Stimulated activated CD8-positive, alpha-beta memory T cell treated with anti-CD3 and anti-CD28 coated beads, Interleukin-7, amount 100 ng/mL, for 24 hours (primary cell): ENCODE measurements at places on chromosomes 1 and 21.

DNA sequence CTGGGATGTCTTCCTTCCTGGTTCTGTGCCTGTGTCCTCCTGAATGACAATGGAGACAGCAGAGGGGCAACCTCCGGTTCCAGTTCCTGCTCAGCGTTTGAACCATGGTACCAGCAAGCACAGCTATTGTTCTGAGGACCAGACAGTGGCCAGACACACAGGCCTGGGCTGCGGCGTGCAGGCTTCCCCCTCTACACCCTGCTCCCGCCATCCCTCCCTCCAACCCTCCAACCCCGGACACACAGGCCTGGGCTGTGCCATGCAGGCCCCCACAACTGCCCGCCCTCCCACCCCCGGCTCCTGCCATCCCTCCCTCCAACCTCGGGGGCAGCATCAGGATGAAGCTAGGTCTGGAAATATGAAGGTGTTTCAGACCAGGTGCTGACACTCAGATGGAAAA is 5.6 kb upstream of the MEGF6 start:
- no peak for DNase-seq

DNA sequence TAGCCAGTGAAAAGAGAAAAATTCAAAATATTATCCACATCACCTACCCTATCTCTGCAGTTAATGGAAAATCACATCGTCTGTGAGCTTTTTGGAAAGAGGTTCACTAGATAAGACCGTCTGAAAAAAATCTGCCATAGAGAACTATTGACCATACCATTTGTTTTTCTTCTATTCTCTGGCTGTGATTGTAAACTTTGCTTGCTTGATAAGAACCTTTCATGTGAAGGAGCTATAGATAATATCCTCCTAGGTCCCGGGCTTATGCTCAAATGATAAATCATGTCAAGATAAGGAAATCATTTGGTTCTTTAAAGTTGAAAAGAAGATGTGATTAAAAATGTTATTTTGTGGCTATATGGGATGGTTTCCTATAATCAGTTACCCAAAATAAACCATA is 369.9 kb downstream of the SIPA1L2 start:
- no peak for DNase-seq

GRCh38 chr1:225827076-225827475 is 17.2 kb downstream of the EPHX1 start:
- no peak for DNase-seq

GRCh38 chr1:44326821-44327465 is 28.1 kb downstream of the ERI3 start:
- DNase-seq = no peak

GRCh38 chr1:173868266-173869020 is at the start of gene ZBTB37:
Gene ZBTB37, plus strand, starts transcription at chr1:173868380. Its CDS starts 1,846 bp downstream, at chr1:173870226.
- DNase-seq = peak; percentile 86

DNA sequence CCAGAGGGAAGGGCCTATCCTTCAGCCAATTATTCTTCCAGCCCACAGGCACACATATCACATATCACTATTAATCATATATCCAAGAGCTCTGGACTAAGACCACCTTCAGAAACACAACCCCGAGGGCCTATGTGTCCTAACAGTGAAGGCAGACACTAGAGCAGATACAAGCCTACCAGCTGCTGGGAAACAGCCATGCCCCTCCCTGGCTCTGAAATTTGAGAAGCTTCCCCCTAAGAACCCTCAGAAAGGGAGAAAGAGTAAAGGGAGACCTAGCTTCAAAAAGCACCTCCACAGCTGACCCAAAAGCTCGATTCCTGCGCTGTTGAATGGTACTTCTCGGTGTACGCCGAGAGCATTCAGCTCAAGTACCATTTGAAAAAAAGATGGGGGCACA is 17.4 kb downstream of the CNN3 start:
- DNase-seq = no peak

GRCh38 chr21:44819283-44820243 is 1.7 kb upstream of the SUMO3 start:
- no peak for DNase-seq

DNA sequence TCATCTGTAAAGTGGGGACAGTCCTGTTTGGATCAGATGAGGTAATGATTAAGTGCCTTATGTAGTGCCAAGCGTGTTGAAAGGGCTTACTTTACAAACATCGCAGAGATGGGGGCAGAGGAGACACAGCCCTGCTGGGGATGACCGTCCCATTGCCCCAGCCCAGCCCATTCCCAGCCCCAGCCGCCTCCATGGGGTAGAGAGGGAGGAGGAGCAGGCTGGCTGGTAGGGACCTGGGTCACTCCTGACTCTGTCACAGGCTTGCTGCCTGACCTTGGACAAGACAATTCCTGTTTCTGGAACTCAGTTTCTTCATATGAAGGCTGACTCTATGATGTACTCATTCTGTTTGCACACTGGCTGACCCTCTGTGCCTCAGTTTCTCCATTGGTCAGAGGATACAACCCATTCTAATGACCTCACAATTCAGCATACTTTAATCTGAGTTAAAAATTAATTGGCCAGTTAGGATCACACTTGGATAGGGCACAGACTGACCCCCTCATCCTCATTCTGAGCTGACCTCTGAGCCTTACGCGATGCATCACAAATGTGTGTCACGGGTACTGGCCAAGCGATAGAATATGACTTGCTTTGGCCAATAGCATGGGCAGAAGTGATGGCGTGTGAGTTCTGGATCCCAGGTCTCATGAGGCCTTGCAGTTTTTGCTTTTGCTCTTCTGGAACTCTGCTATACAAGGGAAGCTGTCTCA is 91.1 kb downstream of the PTPRU start:
- DNase-seq = no peak

DNA sequence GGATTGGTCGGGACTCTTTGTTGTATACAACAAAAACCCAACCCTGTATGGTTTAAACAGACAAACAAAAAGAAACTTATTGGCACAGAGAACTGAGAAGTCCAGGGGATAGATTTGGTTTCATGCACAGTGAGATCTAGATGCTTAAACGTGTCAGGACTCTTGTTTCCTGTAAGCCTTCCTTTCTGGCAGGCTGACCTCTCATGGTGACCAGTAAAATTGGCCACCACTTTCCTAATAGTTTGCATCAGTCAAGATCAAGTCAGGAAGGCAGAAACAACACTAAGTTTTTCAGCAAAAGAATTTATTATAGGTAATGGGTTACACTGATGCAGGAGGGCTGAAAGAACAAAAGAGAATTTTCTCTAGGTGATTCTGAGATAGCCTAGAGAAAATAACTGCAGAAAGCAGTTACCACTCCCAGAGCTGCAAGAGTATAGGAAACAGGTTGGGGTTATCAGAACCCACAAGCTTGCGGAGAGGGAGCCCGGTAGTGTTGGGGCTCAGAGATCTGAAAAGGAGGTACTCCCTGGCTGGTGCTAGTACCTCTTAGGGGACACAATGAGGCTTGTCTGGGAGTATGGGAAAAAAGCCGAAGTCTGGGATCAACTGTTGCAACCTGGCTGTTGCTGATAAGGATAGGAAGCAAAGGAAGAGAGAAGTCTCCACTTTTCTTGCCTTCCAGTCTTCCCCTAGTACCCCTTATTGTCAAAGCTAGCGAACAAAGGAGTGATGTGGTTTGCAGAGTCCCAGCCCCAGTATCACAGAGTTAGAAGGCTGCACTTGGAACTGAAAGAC is 21.4 kb downstream of the CITED4 start:
- no peak for DNase-seq

GRCh38 chr1:202013603-202014002 is 3.2 kb downstream of the ELF3 start:
- DNase-seq = no peak

- DNase-seq = no peak
These were observed 33.5 kb downstream of the KCNC4 start for GRCh38 chr1:110243574-110243973.

DNA sequence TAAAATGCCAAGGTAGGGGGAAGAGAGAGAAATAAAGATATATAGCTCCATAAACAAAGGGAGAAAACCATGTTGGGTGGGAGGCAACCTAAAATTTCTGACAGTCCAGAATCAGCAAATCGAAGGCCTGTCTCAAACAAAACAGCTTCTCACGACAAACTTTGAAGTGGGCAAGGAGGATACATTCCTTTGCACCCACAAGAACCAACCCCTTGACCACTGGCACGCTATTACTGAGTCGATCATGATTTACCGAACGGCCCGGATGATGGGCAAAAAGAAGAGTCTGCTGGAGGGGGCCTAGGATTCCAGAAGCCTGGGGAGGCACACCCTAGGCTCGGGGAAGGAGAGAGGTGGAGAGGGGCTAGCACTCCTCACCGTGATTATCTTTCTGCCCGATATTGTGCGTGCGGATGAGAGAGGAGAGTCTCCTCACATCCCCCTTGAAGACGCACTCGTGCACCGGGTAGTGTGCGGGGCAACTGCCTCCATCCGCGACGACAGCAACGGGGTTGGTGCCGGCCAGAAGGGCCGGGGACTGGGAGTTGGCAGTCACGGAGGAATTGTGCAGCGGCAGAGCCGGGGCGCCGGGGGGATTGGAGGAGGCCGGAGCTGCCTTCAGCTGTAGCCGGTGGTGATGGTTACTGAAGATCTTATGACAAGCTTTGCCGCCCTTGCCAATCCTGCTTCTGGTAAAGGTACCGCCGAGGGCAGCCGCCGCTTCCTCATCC is 756 bp downstream of the ANKRD13C start:
- peak; percentile 6 for DNase-seq

- DNase-seq = no peak
These were observed 3.3 kb downstream of the SH3BGR start for GRCh38 chr21:39454949-39455668.

GRCh38 chr1:201305815-201306214 is 22.5 kb downstream of the PKP1 start:
- no peak for DNase-seq

- DNase-seq = no peak
These were observed 23.0 kb downstream of the ARHGEF16 start for GRCh38 chr1:3477241-3477995.

GRCh38 chr1:227781314-227781930 is 34.1 kb upstream of the PRSS38 start:
- DNase-seq = no peak

DNA sequence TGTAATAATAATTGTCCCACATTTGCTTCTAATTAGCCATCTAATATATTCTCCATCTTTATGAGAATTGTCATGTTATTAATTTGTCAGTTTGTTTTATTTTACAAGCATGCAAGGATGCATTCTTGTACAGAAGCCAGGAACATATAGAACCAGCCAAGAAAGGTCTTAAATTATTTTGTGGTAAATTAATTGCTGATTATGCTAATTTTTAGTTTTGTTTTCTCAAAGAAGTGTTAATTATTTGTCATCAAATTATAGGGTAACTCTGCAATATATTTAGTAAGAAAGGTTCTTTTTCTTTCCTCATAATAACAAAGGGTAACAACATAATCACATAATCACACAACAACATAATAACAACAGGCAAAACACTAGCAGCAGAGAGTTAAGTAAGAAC is 5.7 kb downstream of the CLIC6 start:
- no peak for DNase-seq

DNA sequence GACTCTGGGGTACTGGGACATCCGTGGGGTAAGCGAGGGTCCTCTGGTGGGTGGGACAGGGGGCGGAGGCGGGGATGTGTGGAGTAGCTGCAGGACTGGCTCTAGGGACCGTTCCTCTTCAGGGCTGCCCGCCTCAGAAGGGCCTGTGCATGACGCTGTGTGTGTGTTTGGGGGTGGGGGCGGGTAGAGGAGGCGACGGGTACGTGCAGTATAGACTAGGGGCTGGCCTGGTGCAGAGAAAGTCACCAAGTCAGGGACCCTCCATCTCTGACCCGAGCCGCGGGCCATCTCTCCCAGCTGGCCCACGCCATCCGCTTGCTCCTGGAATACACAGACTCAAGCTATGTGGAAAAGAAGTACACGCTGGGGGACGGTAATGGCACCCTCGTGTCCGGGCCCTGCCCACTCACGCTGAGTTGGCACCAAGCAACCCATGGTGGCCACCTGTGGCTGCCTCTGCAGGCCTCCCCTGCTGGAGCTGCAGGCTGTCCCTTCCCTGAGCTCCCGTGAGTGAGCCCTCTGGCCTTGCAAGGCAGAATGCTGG is 342 bp downstream of the GSTM5 start:
- no peak for DNase-seq

DNA sequence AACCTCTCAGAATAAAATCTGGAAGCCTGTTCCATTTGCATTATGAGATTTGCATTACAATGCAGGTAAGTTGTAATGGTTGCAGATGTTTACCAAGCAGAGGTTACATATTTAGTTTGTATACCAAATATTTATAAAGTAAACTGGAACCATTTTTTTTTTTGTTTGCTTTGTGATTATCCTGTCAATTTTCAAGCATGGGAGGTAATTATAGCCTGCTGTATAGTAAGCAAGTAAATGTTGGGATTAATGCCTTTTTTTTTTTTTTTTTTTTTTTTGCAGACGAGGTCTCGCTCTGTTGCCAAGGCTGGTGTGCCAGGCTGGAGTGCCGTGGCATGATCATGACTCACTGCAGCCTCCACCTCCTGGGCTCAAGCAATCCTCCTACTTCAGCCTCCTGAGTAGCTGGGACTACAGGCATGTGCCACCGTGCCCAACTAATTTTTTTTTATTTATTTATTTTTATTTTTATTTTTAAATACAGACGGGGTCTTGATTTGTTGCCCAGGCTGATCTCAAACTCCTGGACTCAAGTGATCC is 21.0 kb downstream of the NFYC start:
- no peak for DNase-seq

- no peak for DNase-seq
These were observed 2.2 kb downstream of the CACNA1E start for GRCh38 chr1:181485287-181486097.

DNA sequence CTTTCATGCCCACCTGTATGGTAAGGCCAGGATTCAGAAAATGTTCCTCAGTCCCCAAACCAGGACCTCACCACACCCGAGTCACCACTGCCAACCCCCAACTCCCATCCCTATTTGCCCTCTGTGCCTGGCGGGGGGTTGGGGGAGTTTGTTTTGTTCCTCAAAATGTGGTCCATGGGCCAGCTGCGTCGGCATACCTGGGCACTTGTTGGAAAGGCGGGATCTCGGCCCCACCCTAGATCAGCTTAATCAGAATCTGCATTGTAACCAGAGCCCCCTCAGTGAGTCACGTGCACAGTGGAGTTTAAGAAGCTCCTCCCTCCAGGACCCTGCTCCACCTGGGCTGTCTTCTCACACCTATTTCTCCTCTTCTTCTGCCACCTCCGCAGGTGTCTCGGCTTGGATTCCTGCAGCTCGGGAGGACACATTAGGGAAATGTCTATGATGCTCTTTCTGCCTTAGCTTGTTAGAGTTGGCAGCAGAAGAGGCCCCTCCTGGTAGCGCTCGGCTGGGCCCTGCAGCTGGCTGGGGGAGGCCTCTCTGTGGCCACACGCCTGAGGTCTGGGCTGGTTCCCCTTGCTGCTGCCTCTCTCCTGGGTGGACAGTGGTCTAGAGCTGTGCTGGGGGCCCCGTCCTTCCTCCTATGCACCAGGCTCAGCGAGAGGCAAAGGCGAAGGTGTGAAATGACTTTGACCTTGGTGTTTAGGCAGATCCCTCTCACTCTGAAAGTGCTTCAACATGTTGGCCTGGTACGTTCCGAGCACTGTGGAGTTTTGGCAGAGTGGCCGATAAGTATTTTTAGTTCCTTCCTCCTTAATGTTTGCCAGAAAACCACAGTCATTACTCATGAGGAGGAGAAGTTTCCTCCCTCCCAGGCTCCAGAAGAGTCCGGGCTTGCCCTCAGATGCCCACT is 41.8 kb upstream of the CAMTA1 start:
- DNase-seq = no peak
